ENCODE measurements at places on chromosomes 16 and 17. TPM values are rescaled to one million over a fixed set of nuclear protein-coding genes. Genes with fewer than 3 reads are reported as not detected.

Gene DHRS7B
- 52.1 TPM for total RNA-seq

Gene ZNF385C
- 2.3 TPM for total RNA-seq

Gene SMG1
- 95.7 TPM for total RNA-seq

Gene ITGAD
- not detected for total RNA-seq

Gene SLC5A10
- not detected for total RNA-seq

Gene PDILT
- 2.4 TPM for total RNA-seq

Gene DNAJA3
- 47.6 TPM for total RNA-seq

Gene CACNG3
- not detected for total RNA-seq

Gene CPHXL2
- not detected for total RNA-seq

Gene GGT6
- total RNA-seq: 23.5 TPM

- no peak for DNase-seq
Measured at GRCh38 chr16:3915426-3916260, 35.1 kb upstream of the CREBBP start.

DNA sequence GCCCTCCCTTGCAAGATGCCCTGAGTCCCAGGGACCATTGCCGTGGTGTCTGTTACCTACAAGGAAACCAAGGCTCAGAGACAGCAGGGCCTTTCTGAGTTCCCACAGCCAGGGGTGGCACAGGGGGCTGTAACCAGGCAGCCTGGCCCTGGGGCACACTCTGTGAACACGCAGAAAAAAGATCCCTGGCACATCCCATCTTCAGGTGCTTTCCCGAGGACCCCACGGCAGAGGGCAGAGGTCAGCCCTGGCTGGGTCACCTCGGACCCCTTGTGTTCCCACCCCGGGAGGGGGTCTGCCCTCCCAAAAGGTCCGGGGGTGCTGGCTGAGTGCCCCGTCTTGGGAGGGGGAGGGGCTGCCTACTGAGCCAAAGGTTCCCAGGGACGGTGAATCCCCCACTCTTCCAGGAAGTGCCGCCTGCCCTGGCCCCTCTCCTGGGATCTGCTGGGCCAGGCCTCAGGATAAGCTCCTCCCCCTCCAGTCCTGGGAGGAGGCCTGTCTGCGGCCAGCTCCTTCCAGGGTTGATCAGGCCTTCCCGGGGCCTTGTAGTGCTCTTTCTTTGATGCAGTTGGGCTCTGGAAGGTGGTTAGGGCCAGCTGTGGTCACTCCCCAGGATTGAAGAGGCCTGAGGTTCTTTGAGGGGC is 8.1 kb downstream of the GLIS2 start:
- no peak for DNase-seq

GRCh38 chr16:27596411-27596810 is 46.5 kb downstream of the KATNIP start:
- DNase-seq: no peak

GRCh38 chr16:17938546-17938945 is 398.0 kb downstream of the NPIPA8 start:
- DNase-seq: no peak

- DNase-seq: no peak
Measured at GRCh38 chr16:82639666-82640336, 13.0 kb downstream of the CDH13 start.

GRCh38 chr17:1897105-1897656 is 67.4 kb downstream of the RPA1 start:
- DNase-seq: no peak

DNA sequence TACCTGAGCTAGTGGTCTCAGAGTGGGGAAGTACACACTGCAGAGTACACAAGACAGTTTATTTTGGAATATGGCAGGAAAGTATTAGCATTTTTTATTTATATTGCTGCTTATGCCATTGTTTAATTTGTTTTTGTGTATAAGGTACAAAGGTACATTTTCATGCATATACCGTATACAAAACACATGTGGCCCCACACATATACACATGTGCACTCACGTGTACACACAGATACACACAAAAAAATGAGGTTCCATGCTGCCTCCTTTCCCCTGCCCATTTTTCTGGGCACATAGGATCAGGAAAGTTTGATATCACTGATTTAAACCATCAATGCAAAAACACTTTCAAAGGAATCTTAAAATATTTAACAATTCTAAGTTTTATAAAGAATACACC is 12.9 kb downstream of the IGSF6 start:
- DNase-seq: no peak

- DNase-seq: no peak
Measured at GRCh38 chr17:56292578-56292977, 139.3 kb downstream of the ANKFN1 start.

DNA sequence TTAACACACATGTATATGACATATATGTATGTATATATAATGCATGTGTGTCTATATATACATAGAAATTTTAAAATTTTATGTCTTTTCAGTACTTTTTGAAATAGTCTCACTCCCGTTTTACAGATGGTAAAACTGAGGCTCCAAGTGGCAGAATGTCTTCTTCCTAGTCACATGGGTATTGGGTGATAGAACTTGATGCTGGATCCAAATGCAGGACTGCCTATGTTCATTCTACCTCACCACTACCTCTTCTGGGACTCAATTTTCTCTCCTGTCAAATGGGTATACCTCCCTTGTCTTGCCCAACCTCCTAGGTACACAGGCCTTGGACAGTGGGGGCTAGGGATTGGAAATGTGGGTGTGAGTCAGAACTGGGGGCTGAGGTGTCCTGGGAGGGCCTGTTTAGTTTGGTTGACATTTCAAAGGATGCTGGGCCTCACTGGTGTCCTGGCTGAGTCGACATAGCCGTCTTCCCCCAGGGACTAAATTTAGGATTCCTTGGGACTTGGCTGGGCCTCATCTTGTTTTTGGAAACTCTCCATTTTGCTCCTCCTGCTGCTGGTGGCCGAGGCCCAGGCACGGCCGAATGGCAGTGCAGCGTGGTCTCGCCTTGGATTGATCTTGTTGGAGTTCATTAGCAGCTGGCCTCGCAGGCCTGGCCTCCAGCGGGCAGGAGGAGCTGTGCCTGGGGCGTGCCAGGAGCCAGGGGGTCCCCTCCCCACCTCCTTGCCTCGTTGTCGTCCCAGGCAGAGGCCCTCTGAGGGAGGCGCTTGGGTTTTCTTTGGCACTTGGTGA is 25.9 kb downstream of the NKD1 start:
- DNase-seq: no peak

DNA sequence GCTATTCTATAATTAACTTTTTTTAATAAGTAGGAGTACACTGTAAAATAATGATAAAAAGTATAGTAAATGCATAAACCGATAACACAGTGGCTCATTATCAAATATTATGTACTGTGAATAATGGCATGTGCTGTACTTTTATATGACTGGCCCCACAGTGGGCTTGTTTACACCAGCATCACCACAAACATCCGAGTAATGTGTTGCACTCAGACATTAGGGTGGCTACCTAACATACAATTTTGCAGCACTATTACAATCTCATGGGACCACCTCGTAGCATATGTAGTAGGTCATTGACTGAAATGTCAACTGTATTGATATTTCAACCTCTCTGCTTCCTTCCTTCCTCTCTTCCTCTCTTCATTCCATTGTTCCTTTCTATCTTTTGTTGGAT is 51.7 kb downstream of the TBX4 start:
- no peak for DNase-seq

- no peak for DNase-seq
Measured at GRCh38 chr17:55062921-55063320, 94.4 kb downstream of the STXBP4 start.

DNA sequence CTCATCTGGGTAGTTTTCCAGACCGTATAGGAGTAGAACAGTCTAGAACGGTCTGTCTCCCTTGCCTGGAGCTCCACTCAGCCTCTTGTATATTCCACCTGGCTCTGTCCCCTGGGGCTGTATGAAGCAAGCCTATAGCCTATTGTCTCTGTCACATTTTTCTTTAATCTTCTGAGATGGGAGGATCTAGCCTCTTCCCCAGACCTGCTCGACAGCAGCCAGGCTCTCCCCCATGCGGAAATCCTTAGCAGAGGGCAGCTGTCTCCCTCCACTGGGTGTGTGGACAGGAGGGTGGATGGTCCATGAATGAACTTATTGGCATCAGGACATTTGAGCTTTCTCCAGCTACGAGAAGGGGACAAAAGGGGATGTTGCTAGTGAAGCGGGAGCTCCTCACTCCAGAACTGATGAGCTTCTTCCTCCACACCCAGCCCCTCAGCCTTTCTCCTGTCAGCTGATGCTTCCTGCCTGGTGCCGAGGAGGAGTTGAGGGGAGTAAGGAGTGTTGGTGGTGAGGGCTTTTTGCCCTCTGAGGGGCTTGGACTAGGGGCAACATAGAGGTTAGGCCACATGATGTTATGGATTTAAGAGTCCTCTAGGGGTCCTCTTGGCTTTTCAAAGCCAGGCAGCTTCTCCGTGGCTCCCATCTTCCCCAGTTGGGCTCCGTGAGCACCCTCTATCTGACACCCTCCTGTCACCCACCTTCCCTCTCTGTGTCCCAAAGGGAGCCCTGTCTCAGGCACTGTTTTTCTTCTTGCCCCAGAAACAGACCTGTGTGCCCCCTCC is 28.0 kb downstream of the ARHGAP23 start:
- no peak for DNase-seq

DNA sequence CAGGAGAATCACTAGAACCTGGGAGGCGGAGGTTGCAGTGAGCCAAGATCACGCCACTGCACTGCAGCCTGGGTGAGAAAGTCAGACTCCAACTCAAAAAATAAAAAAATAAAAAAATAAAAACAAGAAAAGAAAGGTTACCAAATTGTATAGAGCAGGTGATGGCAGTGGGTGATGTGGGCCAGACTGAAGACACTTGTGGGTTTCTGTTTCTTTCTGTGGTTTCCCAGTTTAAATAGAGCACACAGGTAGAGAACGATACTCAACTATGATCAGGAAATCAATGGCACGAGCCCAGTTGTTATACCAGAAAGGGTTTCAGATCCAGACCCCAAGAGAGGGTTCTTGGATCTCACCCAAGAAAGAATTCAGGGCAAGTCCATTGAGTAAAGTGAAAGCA is 32.6 kb downstream of the NUBP1 start:
- DNase-seq: no peak

DNA sequence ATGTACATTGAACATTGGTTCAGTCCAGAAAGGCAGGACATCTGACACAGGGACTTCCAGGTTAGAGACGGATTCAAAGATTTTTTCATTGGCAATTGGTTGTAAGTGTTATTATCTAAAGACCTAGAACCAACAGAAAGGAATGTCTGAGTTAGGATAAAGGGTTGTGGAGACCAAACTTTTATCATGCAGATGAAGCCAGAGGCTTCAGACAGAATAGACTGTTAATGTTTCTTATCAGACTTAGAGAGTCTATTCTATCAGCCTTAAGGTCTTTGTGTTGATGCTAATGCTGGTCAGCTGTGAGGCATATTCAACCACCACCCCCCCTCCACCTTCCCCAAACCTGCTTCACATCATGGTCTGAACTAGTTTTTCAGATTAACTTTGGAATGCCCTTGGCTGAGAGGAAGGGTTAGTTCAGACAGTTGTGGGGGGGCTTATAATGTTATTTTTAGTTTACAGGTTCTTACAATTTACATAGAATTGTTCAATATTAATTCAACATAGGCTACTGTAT is 2.1 kb upstream of the ITGB3 start:
- no peak for DNase-seq

GRCh38 chr17:48617471-48618255 is 2.6 kb upstream of the HOXB8 start:
- no peak for DNase-seq

- no peak for DNase-seq
Measured at GRCh38 chr16:12265108-12265507, 288.6 kb downstream of the SNX29 start.

DNA sequence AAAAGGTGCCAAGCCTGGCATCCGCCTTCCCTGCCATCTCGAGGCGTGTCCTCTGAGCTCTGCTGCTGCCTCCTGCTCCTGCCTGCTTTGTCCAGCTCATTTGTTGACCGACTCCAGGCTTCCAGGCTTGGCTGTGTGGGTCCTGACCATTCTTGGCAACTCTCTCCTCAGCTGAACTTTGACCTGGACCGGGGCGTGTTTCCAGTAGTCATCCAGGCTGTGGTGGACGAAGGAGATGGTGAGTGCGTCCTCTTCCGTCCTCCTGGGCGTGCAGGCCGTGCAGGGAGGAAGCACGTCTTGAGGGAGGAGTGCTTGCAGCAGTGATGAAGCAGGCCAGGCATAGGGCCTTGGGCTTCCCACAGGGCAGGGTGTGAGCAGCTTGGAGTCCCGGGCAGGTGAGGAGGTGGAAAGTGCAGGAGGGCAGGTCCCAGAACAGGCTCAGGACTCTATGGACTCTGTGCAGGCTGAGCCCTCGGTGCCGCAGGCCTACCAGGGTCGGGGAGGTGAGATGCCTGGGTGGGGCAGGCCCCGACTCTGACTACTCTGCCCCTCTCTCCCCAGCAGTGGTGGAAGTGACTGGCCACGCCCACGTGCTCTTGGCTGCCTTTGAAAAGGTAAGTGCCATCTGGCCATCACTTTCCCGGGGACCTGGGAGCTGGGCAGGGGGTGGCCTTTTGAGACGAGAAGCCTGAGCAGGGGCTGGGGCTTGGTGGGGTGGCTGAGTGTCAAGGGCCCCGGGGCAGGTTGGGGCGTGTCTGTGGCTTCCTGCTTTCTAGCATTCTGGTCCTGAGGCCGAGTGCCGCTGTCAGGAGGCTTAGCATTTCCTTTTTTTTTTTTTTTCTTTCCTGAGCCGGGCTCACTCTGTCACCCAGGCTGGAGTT is 28.6 kb upstream of the NUDT16L1 start:
- no peak for DNase-seq

GRCh38 chr17:77163511-77164280 is 22.9 kb downstream of the SEC14L1 start:
- no peak for DNase-seq

GRCh38 chr17:44905006-44906000 is 6.1 kb upstream of the EFTUD2 start:
- no peak for DNase-seq

DNA sequence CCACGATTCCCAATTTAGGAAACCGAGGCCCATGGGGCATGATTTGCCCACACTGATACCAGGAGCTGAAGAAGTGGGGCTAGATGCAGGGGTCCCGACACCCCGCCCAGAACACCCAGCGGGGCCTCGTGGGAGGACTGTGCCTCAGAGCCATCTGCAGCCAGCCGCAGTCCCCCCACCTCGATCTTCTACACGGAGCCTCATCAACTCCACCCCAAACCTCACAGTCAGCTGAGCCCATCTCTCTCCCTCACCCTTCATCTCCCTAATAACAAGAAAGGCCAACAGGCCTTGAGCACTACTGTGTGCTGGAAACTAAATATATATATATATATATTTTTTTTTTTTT is 4.2 kb downstream of the ITGAE start:
- no peak for DNase-seq

Data from prostate gland (tissue), 2 donors.